ENCODE measurements at places on chromosomes 6 and 20.

GRCh38 chr6:89413006-89413400, 930 bp upstream of the RRAGD start:
- no peak for DNase-seq

- DNase-seq, result no peak
Measured at GRCh38 chr6:129890164-129890563, 29.0 kb upstream of the TMEM244 start.

GRCh38 chr20:48026981-48027592, 241.8 kb upstream of the SULF2 start:
- no peak for DNase-seq

GRCh38 chr20:21322921-21323331, 19.8 kb downstream of the XRN2 start:
- DNase-seq, result no peak

DNA sequence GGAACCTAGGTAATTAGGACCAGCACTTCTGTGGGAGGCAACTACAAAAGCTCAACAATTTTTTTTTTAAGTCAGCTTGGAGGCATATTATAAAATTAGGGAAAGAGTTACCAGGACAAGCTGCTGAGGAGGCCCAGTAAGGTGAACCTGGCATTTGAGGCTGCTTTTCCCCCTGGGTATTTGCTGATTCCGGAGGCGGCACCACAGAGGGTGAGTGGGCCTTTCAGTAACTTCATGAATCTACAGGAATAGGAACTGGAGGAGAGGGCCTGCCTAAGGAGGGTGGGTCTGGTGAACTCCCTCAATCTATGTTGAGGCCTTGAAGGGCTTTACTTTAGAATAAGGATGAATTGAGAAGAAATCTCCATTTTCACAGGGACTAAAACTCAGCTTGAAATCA, 14.6 kb downstream of the TSPYL4 start:
- DNase-seq, result no peak

GRCh38 chr6:75263401-75263750, 19.8 kb upstream of the COX7A2 start:
- DNase-seq, result no peak

- DNase-seq, result no peak
Measured at GRCh38 chr20:38231531-38232121, 28.9 kb downstream of the KIAA1755 start.

DNA sequence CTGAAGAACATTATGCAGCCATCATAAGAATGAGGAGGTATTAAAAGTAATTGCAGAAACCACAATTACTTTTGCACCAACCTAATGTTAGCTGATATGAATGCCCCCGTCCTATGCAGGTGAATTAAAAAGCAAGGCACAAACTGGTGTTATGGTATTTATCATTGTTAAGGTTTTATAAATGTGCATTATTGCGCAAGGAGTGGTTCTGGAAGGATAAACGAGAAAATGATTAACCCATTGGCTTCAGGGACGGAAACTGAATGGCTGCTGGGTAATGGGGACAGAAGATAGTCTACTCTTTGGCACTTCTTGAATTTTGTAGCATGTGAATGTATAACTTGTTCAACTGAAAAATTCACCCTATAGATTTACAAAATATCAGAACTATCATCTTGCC, 148.6 kb upstream of the SALL4 start:
- no peak for DNase-seq

- no peak for DNase-seq
Measured at GRCh38 chr6:151425561-151425960, 26.4 kb downstream of the RMND1 start.

DNA sequence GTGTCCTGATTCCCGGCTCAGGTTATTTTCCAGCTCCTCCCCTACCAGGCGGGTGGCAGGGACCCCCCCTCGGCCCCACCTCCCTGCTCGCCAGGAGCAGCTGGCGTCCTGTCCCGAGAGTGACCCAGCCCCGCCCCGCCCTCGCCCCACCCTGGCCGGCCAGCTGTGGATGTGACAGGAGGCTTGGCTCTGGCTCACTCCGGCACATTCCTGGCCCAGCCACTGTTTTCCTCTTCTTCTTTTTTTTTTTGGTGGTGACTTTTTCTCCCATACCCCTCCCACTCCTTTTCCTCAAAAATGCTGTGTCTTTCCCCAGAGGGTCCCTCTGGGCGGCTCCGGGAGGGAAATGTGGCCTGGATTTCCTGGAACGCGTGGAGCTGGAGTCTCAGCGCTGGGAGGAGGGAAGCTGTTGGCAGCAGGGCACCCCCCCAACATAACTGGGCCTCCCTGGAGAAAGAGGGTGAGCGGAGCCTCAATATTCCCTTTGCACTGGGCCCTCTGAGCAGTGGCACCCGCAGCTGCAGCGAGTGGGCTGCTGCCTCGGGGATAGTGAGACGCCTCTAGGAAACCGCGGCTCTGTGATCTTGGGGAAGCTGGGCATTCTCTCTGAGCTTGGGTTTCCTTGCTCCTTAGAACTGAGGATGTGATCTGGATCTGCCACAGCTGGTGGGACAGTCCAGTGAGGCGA, 28.3 kb upstream of the CSNK2A1 start:
- DNase-seq, result no peak

GRCh38 chr6:85118233-85118632, 331.6 kb upstream of the NT5E start:
- DNase-seq, result no peak

GRCh38 chr6:44920952-44921491, 407.1 kb upstream of the RUNX2 start:
- DNase-seq, result no peak

DNA sequence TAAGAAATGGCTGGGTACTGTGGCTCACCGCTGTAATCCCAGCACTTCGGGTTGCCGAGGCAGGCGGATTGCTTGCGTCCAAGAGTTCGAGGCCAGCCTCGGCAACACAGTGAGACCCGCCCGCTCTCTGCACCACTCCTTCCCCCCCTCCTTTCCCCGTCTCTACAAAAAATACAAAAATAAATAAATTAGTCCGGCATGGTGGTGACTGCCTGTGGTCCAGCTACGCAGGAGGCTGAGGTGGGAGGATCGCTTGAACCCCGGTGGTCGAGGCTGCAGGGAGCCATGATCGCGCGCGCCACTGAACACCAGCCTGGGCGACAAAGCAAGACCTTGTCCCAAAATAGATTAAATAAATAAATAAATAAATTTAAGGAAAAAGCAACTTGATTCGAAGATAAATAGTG, 448 bp upstream of the RNF114 start:
- no peak for DNase-seq

- no peak for DNase-seq
Measured at GRCh38 chr6:148620579-148621298, 126.1 kb upstream of the UST start.

DNA sequence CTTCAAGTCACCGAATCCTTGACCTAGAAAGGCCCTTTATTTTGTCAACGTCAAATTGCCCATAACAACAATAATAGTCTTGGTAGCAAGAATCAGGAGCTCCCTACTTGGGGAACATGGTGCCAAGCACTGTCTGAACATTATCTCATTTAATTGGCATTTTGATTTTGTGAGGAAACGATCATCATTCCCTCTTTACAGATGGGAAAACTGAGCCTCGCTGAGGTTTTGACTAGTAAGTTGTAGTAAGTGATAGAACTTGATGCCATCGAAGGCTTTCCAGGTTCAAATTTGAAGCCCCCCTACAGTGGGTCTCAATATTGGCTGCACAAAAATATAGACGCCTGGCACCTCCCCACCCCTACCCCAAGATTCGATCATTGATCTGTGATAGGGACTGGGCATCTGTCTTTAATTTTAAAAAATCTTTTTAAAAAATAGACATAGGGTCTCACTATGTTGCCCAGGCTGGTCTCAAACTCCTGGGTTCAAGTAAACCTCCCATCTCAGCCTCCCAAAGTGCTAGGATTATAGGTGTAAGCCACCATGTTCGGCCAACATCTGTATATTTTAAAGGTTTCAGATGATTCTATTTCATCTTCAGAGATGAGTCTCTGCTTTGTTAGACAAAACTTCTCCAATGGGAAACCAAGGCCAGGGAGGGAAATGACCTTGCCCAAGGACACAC, 36.7 kb downstream of the HNF4A start:
- no peak for DNase-seq

- no peak for DNase-seq
Measured at GRCh38 chr6:143822584-143823024, 20.5 kb upstream of the LTV1 start.

DNA sequence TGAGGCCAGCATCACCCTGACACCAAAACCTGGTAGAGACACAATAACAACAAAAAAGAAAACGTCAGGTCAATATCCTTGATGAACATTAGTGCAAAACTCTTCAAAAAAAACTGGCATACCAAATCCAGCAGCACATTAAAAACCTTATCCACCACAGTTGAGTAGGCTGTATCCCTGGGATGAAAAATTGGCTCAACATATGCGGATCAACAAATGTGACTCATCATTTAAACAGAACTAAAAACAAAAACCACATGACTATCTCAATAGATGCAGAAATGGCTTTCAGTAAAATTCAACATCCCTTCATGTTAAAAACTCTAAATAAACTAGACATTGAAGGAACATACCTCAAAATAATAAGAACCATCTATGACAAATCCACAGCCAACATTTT, 59.6 kb upstream of the PHIP start:
- DNase-seq, result no peak

GRCh38 chr6:1970151-1970561, 275.2 kb downstream of the GMDS start:
- no peak for DNase-seq

GRCh38 chr6:24614043-24614420, 32.0 kb downstream of the KIAA0319 start:
- no peak for DNase-seq

- DNase-seq, result no peak
Measured at GRCh38 chr6:134421501-134421900, 103.6 kb upstream of the SGK1 start.

DNA sequence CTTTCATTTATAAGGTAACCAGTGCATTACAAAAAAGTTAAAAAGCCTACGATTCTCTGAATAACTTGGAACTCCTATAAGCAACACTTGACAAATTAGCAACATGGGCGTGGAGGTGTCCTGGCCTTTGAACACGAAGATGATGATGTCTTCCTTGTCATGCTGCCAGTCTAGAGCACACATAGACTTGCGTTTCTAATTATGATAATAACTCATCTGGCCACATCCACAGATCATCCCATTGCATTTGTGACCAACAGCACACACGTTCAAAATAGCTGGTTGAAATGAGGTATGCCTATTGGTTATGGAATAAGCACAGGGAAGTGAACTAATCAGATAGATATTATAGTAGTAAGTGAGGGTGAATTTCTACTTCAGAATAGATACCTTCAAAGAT, 608.9 kb downstream of the PRKN start:
- no peak for DNase-seq

DNA sequence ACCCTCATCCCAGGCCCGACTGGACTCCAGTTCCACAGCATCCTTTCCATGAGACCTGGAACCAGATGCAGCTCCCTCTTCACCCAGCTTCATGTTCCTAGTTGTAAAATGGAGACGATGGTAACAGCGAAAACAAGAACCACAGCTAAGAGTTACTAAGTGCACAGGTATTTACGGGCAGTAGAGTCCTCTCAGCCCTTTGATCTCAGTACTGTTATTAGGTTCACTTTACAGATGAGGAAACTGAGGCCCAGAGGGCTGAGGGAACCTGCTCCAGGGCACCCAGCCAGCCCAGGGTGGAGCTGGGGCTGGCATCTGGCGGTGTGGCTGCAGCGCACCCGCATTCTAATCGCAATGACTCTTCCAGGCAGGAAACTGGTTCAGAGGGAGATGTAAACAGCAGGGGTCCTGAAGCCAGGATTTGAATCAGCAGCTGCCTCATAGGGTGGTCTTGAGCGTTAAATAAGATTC, 858 bp downstream of the BCAS1 start:
- DNase-seq, result no peak

- no peak for DNase-seq
Measured at GRCh38 chr6:447381-448165, 56.0 kb downstream of the IRF4 start.

DNA sequence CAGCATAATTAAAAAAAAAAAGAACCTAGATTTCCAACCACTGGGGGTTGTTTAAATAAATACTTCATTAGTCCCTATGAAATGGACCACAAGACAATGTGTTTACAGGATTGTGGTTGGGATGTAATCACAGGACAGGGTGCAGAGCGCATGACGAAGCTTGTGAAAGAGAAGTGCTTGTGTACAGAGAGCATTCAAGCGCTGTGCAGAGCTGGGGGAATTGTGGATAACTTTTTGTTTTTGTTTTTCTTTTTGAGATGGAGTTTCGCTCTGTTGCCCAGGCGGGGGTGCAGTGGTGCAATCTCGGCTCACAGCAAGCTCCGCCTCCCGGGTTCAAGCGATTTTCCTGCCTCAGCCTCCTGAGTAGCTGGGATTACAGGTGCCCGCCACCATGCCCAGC, 22.3 kb downstream of the LAMA5 start:
- DNase-seq, result no peak

DNA sequence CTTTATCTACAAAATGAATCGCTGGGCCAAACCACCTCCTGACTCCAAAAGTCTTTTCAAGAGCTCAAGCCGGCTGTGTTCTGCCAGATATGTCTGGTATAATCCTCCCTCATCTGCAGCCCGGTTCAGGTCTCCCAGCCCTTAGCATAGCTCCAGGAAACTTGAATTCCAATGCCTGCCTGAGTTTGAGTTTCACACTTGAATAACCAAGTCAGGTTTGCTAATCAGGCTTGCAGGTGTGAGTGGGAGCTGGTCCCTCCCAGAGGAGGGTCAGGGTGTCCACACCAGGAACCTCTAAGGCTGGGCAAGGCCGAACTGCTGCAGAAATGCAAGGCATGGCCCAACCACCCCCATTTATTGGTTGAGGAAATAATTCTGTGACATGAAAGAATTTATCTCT, 96.6 kb downstream of the TMEM242 start:
- DNase-seq, result no peak

- DNase-seq, result no peak
Measured at GRCh38 chr6:28531479-28532128, 5.9 kb downstream of the GPX5 start.

DNA sequence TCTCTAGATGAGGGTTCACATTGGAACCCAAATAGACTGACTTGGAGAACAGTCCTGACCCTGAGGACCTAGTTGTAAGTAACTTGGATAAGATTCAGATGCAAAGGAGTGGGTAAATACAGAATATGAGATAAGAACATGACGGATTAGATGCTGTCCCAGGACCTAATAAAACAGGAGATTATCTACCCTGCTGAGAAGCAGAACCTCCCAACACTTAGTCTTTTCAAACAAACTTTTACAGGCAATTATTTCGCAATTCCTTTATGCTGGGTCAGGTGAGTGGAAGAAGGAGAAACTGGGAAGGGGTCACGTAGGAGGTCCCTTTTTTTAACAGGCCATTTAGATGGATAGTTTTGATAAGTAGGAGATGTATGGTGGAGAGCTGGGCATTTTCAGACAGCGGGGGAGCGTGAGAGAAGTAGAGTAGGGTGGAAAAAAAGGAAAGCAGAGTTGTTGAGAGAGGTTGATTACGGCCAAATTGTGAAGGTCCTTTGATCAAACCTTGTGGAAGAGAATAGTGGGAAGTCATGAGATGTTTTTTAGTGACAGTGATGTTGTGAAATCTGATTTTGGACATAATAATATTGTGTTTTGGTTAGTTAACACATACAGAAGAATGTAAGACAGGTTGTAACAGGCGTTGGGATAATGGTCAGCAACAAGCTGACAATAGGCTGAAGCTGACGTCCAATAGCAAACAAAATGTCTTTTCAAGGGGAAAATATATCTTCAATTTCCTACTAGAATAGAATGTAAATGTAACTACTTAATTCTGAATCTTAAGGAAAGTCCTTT, 32.8 kb downstream of the FAM83B start:
- DNase-seq, result no peak

- DNase-seq, result no peak
Measured at GRCh38 chr6:159608961-159609651, 83.9 kb downstream of the SOD2 start.

GRCh38 chr6:43123461-43124314, 47.4 kb upstream of the SRF start:
- DNase-seq, result no peak

- no peak for DNase-seq
Measured at GRCh38 chr6:91358986-91359385, 772.1 kb upstream of the MAP3K7 start.

Data from stimulated activated CD8-positive, alpha-beta memory T cell treated with anti-CD3 and anti-CD28 coated beads, Interleukin-12 subunit alpha, Interleukin-12 subunit beta, amount 100 ng/mL, for 1 hour (primary cell).